ENCODE measurements at places on chromosomes 3 and 15. TPM values are rescaled to one million over a fixed set of nuclear protein-coding genes. Genes with fewer than 3 reads are reported as not detected.

DNA sequence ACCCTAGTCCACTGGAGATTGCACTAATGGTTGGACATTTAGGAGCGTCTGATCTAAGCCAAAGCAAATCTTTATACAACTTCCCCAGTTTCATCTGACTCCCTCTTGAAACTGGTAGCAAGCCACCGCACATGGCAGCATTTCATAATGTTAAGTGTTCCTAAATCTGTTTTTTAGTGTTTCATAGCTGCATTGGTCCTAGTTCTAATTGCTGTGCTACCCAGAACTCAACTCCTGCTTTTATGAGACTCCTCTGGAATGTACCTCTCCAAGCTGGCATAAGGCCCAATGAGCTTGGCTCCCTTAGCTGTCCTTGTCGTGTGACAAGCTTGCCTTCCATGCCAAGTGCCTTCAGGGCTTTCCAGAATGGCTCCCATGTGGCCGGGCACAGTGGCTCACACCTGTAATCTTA, 65.3 kb upstream of the FLNB start:
- no peak overlapping the region for H3K27ac ChIP-seq
- no peaks in the 10 kb centered on the region for H3K4me1 ChIP-seq

CATSPER2 gene
- 6.3 TPM for total RNA-seq

- H3K4me1 ChIP-seq, result no peaks in the 10 kb centered on the region
- no peaks in the 10 kb centered on the region for H3K27me3 ChIP-seq
- H3K4me3 ChIP-seq, result no peak overlapping the region
- H3K27ac ChIP-seq, result no peak overlapping the region
- DNase-seq, result peak; percentile 85
Observed at GRCh38 chr3:56494679-56495322, 26.5 kb upstream of the ERC2 start.

DNA sequence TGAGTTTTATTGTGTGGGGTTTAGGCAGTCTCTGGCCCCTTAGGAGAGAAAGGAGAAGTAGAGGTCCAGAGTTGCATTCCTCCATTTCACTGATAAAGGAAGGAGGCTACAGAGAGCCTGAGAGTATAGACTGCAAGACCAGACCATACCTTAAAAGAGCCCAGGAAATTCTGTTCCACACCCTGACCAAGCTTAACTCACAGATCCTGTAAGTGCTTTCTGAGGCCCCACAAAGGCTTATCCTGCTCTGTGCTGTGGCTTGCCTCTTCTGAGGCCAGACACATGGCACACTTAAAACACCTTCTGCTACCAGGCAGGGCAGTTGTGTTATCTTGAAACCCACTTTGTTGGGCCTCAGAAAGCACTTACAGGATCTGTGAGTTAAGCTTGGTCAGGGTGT, 39.2 kb upstream of the LEKR1 start:
- no peaks in the 10 kb centered on the region for H3K27me3 ChIP-seq
- no peaks in the 10 kb centered on the region for H3K36me3 ChIP-seq

- H3K27me3 ChIP-seq, result no peaks in the 10 kb centered on the region
- H3K27ac ChIP-seq, result no peak overlapping the region
- H3K4me3 ChIP-seq, result no peak overlapping the region
Observed at GRCh38 chr15:24945711-24946110, 9.1 kb upstream of the SNRPN start.

- H3K4me1 ChIP-seq, result peaks cover 27% of the 10 kb centered on the region
- peaks cover 69% of the 10 kb centered on the region for H3K36me3 ChIP-seq
- no peaks in the 10 kb centered on the region for H3K27me3 ChIP-seq
Observed at GRCh38 chr3:14130230-14130629, 5.4 kb downstream of the TMEM43 start.

GRCh38 chr15:52100807-52101442, 11.7 kb downstream of the BCL2L10 start:
- H3K36me3 ChIP-seq, result no peaks in the 10 kb centered on the region
- no peaks in the 10 kb centered on the region for H3K27me3 ChIP-seq
- DNase-seq, result no peak
- no peaks in the 10 kb centered on the region for H3K4me1 ChIP-seq

RASL12 gene
- total RNA-seq, result not detected

DNA sequence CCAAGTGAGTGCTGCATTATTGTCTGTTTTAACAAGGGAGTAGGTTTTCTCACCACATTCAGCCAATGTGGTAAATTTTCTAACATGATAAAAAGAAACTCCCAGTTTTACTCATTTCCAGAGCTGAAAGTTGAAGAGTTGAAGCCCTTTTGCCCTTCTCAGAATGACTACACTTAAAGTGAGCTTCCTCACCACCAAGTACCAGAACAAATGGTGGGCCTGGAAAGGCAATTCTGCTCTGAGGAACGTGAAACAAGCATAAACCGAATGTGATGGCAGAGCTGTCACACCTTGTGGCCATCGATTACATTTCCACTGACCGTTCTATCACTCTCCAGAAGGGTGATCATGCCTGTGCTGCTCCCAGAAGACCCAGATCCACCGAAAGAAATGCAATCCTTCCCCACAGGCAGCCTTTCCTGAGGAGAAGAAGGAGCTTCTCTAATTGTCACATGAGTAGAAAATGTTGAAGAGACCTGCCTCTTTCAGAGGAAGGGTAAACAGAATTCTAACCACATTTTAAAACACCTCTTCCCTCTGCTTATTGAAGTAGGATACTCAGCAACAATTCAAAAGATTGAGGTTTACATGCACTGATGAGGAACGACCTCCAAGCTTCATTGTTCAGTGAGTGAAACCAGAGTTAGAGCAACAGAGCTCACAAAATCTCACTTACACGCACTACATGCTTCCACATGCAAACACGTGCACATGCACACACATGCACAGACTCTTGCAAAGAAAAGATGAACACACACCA, 21.4 kb upstream of the CCR9 start:
- H3K4me1 ChIP-seq, result peaks cover 11% of the 10 kb centered on the region
- no peak for DNase-seq
- peaks cover 17% of the 10 kb centered on the region for H3K27me3 ChIP-seq
- no peak overlapping the region for H3K4me3 ChIP-seq

PLSCR5 gene
- not detected for total RNA-seq

SEC11A gene
- total RNA-seq, result 72.9 TPM

DNA sequence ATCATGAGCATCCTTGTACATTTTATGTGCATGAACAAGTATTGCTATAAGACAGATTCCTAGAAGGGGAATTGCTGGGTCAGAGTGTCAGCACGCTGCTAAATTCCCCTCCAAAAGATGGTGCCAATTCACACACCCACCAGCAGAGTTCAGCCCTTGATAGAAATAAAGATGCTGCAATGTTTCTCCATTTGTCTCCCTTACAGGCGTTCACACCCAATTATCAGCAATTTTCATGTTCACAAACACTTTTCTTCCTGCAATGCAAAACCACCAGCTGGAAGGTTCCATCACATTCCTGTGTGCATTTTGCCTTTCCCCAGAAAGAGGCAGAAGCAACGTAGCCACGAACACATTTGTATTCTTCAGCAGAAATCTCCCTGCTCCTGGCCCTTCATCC, 3.3 kb upstream of the TAMM41 start:
- H3K4me3 ChIP-seq, result no peak overlapping the region
- no peak for DNase-seq
- H3K27me3 ChIP-seq, result peaks cover 9% of the 10 kb centered on the region
- no peaks in the 10 kb centered on the region for H3K36me3 ChIP-seq
- H3K4me1 ChIP-seq, result peaks cover 20% of the 10 kb centered on the region

GRCh38 chr3:120559242-120560061, 36.7 kb upstream of the NDUFB4 start:
- no peaks in the 10 kb centered on the region for H3K36me3 ChIP-seq
- H3K4me1 ChIP-seq, result peaks cover 13% of the 10 kb centered on the region
- H3K27ac ChIP-seq, result no peak overlapping the region
- H3K27me3 ChIP-seq, result peaks cover 6% of the 10 kb centered on the region
- DNase-seq, result no peak
- H3K4me3 ChIP-seq, result peak overlapping the region; percentile 46

GNB4 gene
- 2.1 TPM for total RNA-seq

GRCh38 chr3:124007186-124007585, 15.3 kb upstream of the ROPN1 start:
- no peak overlapping the region for H3K4me3 ChIP-seq
- H3K27me3 ChIP-seq, result peaks cover 5% of the 10 kb centered on the region
- H3K4me1 ChIP-seq, result no peaks in the 10 kb centered on the region
- DNase-seq, result no peak
- H3K36me3 ChIP-seq, result no peaks in the 10 kb centered on the region
- no peak overlapping the region for H3K27ac ChIP-seq

- no peaks in the 10 kb centered on the region for H3K4me1 ChIP-seq
- H3K36me3 ChIP-seq, result no peaks in the 10 kb centered on the region
- no peak overlapping the region for H3K27ac ChIP-seq
Observed at GRCh38 chr3:1288805-1289494, 196.1 kb downstream of the CNTN6 start.

DNA sequence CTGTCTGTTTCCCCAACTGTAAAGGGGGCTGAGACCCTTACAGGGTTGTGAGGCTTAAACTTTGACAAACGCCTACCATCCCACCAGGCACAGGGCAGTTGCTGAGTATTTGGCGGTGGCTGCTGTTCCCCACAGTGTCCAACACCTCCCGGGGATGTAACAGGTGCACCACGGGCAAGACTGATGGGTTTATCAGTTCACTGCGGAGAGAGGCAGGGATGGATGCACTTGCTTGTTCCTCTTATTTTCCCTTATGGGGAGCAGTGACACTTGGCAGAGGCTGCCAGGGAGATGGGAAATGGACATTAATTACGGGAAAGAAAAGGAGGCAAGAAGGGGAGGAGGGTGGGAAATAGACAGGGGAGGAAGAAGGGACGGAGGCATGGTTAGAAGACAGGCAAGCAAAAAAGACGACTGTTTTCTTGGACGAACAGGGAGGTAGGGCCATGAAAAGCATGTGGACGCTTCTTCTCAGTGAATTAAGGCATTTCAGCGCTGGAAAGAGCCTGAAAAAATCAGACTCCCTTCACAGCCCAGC, 16.6 kb upstream of the ADIPOQ start:
- no peak overlapping the region for H3K4me3 ChIP-seq
- peaks cover 34% of the 10 kb centered on the region for H3K27me3 ChIP-seq

FMN1 gene
- 8.9 TPM for total RNA-seq

DNA sequence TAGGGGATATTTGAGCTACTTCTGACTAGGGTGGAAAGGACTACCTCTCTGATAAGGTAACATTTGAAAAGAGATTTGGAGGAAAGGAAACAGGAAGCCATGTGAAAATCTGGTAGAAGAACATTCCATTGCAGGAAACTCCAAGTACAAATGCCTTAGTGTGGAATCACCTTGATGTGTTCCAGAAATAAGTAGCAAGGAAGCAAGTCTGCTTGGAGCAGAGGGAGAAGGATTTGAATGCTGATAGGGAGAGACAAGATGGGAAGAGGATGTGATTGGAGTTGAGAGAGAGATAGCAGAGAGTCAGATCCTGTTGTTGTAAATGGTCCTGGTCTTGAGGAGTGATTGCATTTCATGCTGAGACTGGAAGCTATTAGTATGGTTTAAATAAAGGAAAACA, 335.1 kb upstream of the DCBLD2 start:
- no peak overlapping the region for H3K4me3 ChIP-seq
- H3K27ac ChIP-seq, result no peak overlapping the region
- no peaks in the 10 kb centered on the region for H3K4me1 ChIP-seq
- H3K27me3 ChIP-seq, result no peaks in the 10 kb centered on the region

SLC2A2 gene
- not detected for total RNA-seq

DNA sequence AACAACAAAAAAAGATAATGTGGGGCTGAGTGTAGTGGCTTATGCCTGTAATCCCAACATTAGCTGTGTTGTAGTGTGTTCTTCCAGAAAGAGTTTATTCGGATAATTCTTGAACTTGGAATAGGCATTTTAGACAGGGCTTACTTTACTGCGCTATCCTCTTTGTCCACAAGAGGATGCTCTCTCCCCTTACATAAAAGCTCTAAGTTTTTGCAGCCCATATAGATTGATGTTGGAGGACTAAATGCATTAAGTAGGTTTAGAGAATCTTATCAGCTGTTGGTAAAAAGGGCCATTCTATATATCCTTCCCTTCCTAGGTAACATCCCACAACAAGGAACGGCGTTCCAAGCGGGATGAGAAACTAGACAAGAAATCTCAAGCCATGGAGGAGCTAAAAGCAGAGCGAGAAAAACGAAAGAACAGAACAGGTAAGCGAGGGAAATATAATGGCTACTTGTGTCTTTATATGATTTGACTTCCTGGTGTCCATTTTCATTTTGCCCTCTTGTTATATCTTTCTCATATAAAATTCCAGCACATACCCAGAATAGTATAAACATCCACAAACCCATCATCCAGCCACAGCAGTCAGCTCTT, 27.8 kb upstream of the ITPKA start:
- no peak for DNase-seq
- no peaks in the 10 kb centered on the region for H3K27me3 ChIP-seq
- peaks cover 55% of the 10 kb centered on the region for H3K36me3 ChIP-seq
- H3K4me3 ChIP-seq, result no peak overlapping the region
- H3K4me1 ChIP-seq, result no peaks in the 10 kb centered on the region
- no peak overlapping the region for H3K27ac ChIP-seq

CCR1 gene
- 0.17 TPM for total RNA-seq

ZBED2 gene
- total RNA-seq, result 0.27 TPM

DNA sequence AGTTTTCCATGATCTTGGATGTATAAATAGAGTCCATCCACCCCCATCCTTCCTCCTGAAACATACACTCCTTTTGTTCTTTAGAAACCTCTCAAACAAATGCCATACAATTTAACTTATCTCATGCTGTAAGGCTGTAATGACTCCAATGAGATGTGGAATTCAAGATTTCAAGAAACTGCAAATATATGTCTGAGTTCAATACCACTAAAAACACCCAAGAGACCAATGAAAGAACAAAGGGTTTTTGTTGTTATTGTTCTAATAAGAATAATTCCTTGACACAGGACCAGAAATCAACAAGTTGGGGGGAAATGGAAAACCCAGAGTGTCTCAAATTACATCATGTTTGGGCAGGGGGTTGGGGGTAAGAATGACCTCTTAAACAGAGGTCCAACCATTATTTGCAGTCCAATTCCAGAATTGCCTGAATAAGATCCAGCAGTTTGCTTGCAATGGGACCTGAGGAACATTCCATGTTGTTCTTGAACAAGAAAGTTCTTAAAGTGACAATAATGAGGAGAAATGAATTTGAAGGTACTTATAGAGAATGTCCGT, 48.6 kb upstream of the TGFBR2 start:
- H3K27me3 ChIP-seq, result no peaks in the 10 kb centered on the region
- no peak overlapping the region for H3K27ac ChIP-seq
- H3K36me3 ChIP-seq, result no peaks in the 10 kb centered on the region
- H3K4me1 ChIP-seq, result no peaks in the 10 kb centered on the region
- no peak for DNase-seq

TMEM266 gene
- 0.25 TPM for total RNA-seq

- peak overlapping the region; percentile 84 for H3K27ac ChIP-seq
- H3K36me3 ChIP-seq, result peaks cover 6% of the 10 kb centered on the region
- peaks cover 25% of the 10 kb centered on the region for H3K4me1 ChIP-seq
- peak overlapping the region; percentile 89 for H3K4me3 ChIP-seq
- peak; percentile 25 for DNase-seq
- no peaks in the 10 kb centered on the region for H3K27me3 ChIP-seq
Observed at GRCh38 chr3:32569540-32570420, 878 bp downstream of the DYNC1LI1 start.

DNA sequence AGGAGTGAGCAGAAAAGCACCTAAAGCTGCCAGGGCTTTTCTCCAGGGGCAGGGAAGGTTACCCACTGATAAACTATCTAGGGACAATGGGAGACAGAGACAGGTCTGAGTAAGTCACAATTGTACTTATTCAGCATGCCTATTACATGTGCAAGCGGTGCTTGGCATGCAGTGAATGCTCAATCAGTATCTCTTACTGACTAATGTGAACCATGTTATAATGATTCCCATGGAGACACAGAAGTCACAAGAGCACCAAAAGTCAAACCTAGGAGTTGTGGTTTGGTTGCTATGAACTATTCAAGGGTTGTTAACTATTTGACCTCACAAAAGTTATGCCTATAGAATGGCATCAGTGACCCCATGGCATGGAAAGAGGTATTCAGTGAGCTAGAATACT, 50.0 kb upstream of the RASGRP1 start:
- no peaks in the 10 kb centered on the region for H3K27me3 ChIP-seq
- H3K4me3 ChIP-seq, result no peak overlapping the region
- no peak for DNase-seq
- peaks cover 18% of the 10 kb centered on the region for H3K4me1 ChIP-seq
- H3K27ac ChIP-seq, result no peak overlapping the region
- H3K36me3 ChIP-seq, result no peaks in the 10 kb centered on the region

All from CD4-positive, CD25-positive, alpha-beta regulatory T cell (primary cell).